ENCODE measurements at places on chromosomes 4 and X.
A peak's percentile ranks its signal among the peaks of the same experiment; 100 is the strongest.

- no peak for DNase-seq
Observed at GRCh38 chr4:123583043-123583442, 186.4 kb downstream of the SPRY1 start.

- no peak for DNase-seq
Observed at GRCh38 chr4:83572848-83573247, 36.9 kb downstream of the GPAT3 start.

- DNase-seq = no peak
Observed at GRCh38 chrX:134013524-134013923, 28.1 kb upstream of the GPC3 start.

DNA sequence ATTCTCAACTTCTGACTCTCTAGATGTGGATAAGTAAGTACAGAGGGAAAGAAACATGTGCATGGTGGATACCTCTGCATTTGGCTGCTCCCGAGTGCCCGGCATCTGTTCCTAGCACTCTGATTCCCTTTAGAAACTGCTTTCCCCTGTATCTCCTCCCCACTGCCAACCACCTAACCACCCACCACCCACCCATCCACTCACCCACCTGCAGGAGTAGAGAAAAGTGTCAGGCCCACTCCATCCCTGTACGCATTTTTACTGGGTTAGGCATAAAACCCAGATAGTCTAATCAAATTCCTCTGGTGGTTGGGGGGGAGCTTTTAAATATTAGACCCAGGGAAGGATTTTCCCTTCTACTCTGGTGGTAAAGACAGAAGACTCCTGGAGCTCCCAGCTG, 63.0 kb downstream of the TMEM154 start:
- DNase-seq = no peak

DNA sequence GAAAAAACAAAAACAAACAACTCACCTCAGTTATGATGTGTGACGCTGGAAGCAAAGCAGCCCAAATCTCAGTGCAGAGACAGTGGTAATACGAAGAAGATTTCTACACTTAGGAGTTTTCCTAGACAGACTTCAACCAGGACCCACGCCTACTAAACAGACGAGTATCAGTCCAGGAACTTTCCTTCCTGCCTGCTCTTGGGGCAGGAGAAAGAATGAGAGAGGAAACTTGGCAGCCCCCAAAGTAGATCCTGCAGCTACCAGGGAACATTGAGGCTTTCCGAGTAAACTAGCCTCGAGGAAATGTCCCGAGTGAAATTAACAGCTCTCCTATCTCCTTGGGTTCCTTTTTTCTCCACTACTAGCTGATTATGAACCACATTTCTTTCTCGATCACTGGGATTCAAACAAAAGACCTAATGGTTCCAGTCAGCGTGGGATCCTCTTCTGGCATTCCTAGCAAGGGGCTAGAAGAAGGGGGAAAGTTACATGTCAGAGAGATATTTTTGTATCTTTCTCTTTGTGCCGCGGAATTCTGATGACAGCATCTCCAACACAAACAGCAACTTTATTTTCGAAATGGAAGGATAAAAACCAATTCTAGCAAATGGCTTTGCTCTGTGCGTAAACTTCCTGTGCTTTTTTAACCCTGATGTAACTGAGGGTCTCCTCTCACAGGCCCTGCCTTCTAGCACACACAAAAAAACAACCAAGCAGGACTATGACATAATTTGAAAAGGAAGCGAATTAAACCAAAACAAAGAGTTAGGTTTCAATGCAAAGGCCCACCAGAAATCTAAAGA, 53.2 kb downstream of the PPM1K start:
- DNase-seq = no peak

GRCh38 chr4:78756776-78757175, 19.4 kb upstream of the BMP2K start:
- DNase-seq = no peak

DNA sequence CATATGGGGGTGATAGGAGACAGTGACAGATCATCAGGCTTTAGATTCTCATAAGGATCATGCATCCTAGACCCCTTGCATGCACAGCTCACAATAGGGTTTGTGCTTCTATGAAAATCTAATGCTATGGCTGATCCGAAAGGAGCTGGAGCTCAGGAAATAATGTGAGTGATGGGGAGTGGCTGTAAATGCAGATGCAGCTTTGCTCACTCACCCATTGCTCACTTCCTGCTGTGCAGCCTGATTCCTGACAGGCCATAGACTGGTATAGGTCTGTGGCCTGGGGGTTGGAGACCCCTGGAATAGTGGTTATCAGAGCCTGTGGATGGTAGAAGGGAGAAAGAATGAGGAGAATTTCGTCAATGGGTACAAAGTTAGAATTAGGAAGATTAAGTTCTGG, 2751.1 kb downstream of the ARAP2 start:
- no peak for DNase-seq

GRCh38 chrX:2698604-2699003, 7.5 kb downstream of the CD99 start:
- no peak for DNase-seq

DNA sequence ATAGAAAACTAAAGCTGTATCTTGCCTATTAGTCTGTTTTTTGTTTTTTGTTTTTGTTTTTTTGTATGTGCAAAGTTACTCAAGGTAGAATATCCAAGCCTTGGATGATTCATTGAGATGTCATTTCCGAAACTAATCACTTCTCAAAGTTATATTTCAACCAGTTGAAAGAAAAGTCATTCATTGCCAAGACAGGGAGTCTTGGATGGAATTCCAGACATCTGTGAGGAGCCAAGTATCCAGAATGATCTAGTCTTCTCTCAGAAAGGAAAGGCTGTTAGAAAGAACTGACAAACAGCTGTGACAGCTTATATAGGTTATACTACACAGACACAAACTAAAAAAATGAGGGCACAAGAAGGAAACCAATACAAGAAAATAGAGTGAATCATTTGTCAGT, 141.1 kb upstream of the NDST3 start:
- DNase-seq = no peak

DNA sequence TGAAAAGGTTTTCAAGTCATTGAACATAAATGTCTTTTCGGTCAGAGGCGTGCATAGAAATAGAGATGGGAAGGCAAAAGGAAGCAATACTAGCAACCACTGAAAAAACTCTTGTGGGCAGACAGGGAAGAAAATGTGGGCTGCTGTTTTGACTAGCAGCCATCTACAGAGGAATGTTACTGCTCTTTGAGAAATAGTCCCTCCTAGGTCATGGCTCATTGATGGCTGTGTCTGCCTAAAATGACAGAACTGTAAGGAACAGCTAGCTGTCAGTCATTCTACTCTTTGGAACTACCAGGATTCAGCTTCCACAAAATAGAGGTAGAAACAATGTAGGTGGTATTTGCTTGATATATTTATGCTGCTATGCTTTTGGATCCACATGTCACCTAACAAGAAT, 26.9 kb upstream of the TMPRSS11B start:
- DNase-seq = no peak

DNA sequence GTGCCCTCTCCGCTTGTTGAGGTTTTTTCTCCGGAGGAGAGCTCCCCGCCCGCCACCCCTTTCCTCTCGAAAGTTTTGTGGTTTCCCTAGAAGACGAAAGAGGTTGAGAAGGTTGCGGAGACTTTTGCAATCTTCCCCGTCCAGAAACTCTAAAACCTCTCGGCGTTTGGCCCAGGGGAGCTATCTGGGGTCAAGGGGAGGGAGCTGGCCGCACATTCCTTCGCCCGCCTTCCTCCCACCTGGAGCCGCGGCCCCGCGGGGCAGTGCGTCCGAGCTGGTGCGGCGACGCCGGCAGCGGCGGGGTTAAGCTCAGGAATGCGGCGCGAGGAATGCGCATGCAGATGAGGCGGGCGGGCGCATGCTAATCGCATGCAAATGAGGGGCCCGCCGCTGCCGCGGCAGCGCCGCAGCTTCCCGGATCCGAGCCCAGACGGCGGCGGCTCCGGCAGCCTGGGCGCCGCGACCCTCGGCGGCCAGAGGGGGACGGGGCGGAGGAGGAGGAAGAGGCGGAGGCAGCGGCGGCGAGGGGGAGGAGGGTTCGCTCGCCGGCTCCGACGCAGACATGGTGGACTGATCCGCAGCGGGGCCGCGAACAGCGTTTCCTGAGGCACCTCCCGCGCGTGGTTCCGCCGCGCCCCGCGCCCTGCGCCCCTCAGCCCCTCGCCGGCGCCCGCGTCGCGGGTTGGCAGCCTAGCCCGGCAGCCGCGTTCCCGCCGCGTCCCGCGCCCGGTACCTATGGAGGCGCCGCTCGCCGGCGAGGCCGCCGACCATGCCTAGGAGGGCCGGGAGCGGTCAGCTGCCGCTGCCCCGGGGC, at the start of gene WWC2:
Gene WWC2 (plus strand): TSS at position 535 of the 814 bp plus-strand sequence. CDS start 235 bp downstream, at position 770.
- peak; percentile 63 for DNase-seq

DNA sequence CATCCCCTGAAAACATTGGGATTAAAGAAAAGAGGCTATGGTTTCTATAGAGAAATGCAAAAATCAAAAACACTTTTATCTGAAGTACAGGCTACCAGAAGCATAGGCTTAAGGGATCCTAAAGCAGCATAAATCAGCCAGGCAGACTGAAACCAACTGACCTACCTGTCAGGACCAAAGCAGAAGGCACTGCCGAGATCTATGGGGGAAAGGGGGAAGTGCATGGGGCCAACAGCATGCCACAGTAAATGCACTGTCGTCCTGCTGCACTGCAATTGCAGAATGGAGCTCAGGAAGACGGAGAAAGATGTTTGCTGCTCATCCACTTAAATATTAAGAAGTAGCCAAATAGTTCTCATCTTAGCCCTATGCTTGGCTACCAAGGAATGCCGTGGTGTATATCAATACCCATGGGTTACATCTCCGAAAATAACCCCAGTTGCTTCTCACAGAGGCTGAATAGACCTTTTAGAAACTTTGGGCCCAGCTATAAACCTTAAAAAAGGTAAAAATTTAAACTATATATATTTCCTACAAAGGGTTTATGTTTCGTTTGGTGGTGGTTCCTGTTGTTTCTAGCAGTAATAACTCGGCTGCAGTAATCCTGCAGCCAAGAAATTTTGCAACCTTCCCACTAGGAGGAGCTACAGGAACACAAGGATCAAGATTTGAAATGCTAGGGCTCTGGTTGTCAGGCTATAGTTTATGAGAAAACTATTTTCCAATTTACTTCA, 312.2 kb upstream of the DIAPH2 start:
- DNase-seq = no peak

GRCh38 chr4:110671679-110672078, 48.8 kb upstream of the PITX2 start:
- DNase-seq = no peak

DNA sequence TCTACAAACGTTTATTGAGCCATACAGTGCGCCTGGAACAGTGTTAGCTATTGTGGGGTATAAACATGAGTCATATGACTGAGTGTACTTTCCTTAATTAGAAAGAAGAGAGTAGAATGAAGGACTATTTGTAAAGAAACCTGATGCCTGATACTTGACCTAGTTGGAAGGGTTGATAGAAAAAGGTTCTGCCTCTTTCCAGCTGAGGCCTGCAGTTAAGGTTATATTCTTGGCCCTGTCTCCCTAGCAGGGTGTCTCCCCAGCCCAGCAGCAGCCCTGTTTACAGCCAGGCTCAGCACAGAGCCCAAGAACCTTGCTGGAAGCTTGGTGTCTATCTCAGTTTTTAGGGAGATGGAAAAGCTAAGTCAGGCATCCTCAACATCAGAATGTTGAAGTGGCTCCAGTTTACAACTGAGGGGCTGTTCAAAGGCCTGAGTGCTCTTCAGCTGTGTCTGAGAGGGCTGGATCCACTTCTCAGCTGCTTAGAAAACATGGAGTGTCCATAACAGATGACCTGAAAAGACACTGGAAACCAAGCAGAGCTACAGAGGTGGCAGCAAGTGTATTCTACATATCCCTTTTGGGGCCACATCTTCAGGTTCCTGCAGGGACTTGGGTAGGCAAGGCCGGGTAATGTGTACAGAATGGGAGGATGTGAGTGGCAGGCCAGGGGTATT, 21.6 kb downstream of the NYX start:
- no peak for DNase-seq

GRCh38 chr4:159158985-159159384, 56.1 kb downstream of the RAPGEF2 start:
- no peak for DNase-seq

DNA sequence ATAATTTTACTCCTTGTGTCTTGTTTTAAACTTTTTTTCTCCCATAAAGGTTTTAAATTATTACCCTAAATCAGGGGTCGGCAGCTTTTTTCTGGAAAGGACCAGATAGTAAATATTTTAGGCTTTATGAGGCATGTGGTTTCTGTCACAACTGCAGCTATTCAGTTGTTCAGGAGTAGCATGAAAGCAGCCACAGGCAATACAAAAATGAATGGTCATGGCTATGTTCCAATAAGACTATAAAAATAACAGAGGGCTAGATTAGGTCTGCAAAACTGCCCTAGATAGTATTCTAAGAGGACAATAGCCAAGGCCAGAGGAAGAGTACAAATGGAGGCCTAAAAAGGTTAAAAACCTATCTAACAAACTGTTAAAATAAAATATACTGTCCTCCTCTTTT, 24.6 kb downstream of the HERC5 start:
- no peak for DNase-seq

DNA sequence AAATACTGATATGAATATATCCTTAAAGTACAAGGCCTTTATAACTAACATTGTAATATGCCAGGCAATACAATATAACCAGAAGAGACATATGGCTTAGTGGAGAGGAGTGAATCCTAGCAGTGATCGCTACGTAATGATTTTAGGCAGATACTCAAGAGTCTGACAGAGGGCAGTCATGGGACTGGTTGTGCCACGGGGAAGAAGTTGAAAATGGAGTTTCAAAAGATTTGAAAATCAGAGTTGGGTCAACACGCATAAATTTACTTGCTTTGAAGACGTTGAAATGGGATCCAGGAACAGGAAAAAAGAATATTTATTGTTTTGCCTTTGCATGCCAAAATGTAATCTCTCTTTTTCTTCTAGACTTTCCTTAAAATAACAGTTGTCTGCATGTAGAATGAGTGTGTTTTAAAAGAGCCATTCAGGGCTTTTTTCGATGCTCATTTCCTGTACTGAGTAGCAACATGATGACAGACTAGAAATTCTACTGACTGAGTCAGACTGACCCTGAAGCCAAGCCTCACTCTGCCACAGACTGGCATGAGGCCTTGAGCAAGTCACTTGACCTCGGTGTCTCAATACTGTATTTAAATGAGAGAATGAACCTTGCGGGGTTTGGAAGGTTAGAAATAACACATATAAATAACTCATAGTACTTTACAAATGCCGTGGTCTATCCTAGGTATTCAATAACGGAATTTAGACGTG, 8.1 kb upstream of the SMS start:
- DNase-seq = no peak

GRCh38 chrX:103797691-103798090, 21.1 kb downstream of the PLP1 start:
- no peak for DNase-seq

GRCh38 chr4:152805818-152806217, 26.1 kb downstream of the ARFIP1 start:
- DNase-seq = no peak

GRCh38 chrX:116277351-116278225, 107.0 kb downstream of the AGTR2 start:
- no peak for DNase-seq

All from activated naive CD4-positive, alpha-beta T cell treated with Interleukin-2 at 50 U/mL for 16 hours (primary cell).